ENCODE measurements at places on chromosomes 2 and 18.
A peak's percentile ranks its signal among the peaks of the same experiment; 100 is the strongest.

DNA sequence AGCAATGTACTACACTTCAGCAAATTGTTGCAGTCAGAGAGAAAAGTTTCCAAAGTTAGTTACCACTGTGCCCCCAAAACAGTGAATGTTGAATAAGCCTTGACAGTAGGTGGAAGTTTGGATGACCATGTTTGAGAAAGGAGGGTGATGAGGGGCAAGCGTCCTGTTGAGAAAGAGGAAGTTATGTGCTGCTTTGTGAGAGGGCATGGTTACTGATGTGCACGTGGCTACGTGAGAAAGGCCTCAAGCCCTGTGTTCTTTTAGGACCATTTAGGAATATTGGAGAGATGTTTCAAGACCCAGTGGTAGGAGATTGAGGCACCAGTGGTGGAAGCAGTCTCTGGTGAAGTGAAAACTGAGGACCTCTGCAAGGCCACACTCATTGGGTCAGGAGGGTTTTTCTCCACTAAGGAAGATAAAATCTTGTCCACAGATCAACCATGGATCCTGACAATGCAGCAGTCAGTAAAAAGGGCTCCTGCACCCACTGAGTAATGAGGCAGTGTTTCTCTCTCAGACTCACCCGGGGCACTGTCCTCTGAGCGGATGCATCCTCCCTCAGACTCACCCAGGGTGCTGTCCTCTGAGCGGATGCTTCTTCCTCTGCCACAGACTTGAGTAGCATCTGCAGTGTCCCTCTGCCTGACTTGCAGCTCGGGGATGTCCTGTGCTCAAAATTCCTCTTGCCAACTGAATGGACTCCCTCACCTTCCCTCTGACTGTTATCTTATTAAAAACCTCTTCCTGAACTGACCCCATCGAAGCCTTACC is 34.7 kb upstream of the ACTR3 start:
- no peak for DNase-seq

- no peak for DNase-seq
Observed at GRCh38 chr18:21915546-21915945, 175.0 kb downstream of the MIB1 start.

DNA sequence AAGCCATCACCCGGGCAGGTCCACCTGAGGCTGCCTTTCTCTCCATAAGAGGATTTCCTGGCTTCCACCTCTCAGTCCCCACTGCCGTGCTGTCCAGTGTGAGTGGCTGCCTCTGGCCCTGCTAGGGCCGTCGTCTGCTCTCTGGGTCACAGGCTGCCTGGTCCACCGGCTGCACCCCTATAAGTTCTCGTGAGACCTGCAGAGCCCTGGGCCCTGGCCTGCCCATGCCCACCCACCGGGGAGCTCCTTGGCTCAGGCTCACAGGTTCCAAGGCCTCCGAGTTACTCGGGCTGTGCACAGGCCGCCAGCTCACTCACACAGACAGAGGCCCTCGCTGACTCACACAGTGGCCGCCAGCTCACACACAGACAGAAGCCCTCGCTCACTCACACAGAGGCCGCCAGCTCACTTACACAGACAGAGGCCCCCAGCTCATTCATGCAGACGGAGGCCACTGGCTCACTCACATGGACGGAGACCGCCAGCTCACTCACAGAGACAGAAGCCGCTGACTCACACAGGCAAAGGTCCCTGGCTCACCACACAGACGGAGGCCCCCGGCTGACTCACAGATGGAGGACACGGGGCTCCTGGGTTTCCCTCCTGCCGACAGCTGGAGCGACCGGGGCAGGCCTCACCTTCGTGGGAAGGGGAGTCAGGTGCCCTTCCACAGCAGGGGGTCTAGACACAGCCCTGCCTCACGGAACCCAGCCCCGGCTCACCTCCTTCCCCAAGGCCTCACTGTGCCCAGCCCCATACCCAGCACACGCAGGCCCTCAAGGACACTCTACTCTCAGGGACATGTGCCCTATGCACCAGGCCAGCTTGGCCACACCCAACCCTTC is 334.1 kb upstream of the MYT1L start:
- DNase-seq, result no peak

GRCh38 chr18:24992491-24992890 is 359.5 kb downstream of the ZNF521 start:
- DNase-seq, result no peak

DNA sequence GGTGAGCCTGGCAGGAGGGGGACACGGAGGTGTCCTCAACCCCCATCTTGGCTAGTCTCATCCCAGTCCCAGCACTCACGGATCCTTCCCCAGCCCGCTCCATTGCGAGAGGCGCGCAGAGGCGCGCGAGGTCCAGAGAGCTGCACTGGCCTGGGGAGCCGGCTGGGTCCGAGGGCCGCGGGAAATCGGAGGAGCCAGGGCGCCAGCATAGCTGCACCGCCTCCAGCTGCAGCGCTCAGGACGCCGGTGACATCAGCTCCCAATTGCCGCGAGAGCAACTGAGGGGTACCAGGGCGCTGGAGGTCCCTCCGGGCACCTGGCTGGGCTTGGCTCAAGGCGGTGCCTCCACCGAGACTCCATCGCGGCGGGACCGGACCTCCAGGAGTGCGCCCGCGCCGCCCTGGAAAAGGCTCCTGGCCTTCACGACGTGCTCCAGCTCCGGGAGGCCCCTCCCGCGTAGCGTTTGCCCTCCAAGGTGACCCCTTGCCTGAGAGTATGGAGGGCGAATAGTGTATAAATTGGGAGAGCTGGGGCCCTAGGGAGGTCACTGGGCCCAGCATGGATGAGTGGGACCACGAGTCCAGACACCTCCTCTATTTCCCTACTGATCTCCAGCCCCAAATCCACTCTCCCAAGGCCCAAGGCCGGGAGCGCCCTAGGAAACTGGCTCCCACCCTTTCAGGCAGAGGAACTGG is 5.5 kb downstream of the RTKN start:
- DNase-seq, result no peak

GRCh38 chr2:233140978-233141377 is 80.8 kb downstream of the INPP5D start:
- no peak for DNase-seq

- no peak for DNase-seq
Observed at GRCh38 chr2:190881084-190881597, 520 bp downstream of the GLS start.

DNA sequence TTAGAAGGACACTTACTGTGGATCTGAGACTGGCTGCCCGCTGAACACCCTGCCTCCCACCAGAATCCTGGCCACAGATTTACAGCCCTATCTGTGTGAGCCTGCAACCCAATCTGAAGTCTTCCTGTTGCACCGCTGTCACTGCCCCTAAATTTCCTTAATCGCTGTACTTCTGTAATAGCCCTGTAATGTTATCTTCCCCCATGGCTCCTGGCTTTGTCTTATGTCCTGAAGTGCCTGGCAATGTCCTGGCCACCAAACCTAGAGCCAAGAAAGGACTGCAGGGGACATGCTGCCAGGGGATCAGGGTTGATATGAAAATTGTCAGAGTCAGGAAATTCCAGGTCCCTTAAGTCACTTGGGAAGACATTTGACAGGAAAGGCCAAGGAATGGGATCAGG is 52.7 kb downstream of the FHOD3 start:
- no peak for DNase-seq

- no peak for DNase-seq
Observed at GRCh38 chr2:26450031-26450635, 27.8 kb downstream of the OTOF start.

GRCh38 chr2:44578471-44579093 is 216.8 kb downstream of the CAMKMT start:
- peak; percentile 22 for DNase-seq

DNA sequence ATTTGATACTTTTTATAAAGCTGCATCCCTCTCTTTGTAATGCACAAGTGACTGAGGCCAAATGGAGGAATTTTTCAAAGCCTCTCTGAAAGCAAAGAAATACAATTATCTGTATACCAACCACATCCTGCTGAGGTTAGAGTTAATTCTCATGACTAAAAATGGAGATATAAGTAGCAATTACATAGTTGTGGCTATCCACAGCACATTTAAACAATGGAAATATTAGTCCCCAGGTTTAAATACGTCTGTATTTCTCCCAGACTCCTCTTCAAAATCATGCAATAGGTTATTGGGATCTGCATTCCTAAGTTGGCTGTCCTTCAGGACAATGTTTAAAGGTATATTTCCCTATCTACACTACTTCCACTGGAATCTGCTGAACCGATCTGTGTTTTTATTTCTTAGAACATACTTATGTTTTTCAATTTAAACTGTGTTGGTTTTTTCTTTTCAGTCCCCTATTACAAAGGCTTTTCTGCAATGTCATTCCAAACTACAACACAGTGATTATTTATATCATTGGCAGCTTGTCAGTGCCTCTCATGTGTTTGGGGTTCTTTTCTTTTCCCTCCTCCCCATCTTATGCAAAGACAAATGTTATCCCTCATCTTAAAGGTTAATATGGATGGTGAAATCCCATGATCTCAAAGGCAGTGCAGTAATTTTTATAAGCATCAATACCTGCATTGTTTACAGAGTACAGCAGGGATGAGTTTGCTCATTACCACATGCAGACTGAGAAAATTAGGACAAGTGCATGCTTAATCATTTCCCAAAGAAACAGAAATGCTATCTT is 134.8 kb upstream of the FSHR start:
- DNase-seq, result no peak

- peak; percentile 13 for DNase-seq
Observed at GRCh38 chr2:121211689-121212151, 73.3 kb downstream of the TFCP2L1 start.

DNA sequence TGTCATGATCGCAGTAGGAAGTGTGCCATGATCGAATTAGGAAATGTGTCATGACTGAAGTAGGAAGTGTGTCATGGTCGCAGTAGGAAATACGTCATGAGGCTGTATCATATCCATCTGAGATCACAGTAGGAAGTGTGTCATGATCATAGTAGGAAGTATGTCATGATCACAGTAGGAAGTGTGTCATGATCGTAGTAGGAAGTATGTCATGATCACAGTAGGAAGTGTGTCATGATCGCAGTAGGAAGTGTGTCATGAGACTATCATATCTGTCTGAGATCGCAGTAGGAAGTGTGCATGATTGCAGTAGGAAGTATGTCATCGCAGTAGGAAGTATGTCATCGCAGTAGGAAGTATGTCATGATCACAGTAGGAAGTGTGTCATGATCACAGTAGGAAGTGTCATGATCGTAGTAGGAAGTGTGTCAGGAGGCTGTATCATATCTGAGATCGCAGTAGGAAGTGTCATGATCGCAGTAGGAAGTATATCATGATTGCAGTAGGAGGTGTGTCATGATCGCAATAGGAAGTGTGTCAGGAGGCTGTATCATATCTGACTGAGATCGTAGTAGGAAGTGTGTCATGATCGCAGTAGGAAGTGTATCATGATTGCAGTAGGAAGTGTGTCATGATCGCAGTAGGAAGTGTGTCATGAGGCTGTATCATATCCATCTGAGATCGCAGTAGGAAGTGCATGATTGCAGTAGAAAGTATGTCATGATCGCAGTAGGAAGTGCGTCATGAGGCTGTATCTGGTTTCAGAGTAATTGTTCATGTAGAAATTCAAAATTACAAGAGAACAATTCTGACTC is 56.4 kb upstream of the NFATC1 start:
- no peak for DNase-seq

DNA sequence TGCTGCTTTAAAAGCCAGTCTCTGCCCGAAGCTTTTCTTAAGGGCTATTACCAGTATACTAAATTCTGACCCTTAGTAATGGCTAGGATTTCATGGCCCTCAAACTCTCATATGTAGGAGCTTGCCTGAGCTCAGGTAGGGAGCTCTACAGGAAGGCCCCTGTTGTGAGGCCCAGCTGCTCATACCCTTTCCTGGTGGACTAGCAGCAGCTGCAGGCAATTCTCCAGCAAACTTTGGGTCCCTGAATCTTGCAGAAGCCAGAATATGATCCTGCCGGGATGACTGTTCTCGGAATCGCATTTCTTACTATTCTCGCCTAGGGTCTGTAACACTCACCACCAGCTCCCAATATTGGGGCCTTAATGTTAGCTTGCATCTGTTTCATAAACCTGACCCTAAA is 106.4 kb upstream of the SERTAD2 start:
- DNase-seq, result peak; percentile 6

GRCh38 chr2:47494267-47495130 is 91.5 kb downstream of the MSH2 start:
- DNase-seq, result no peak

GRCh38 chr2:229201521-229201920 is 69.6 kb downstream of the PID1 start:
- DNase-seq, result no peak

GRCh38 chr2:401019-401679 is 113.3 kb upstream of the ALKAL2 start:
- DNase-seq, result peak; percentile 5

GRCh38 chr2:52311862-52312261 is 1279.9 kb upstream of the NRXN1 start:
- DNase-seq, result no peak

- no peak for DNase-seq
Observed at GRCh38 chr2:10775021-10775780, 37.4 kb downstream of the PDIA6 start.

GRCh38 chr18:370751-371608 is 103.1 kb upstream of the THOC1 start:
- DNase-seq, result no peak

DNA sequence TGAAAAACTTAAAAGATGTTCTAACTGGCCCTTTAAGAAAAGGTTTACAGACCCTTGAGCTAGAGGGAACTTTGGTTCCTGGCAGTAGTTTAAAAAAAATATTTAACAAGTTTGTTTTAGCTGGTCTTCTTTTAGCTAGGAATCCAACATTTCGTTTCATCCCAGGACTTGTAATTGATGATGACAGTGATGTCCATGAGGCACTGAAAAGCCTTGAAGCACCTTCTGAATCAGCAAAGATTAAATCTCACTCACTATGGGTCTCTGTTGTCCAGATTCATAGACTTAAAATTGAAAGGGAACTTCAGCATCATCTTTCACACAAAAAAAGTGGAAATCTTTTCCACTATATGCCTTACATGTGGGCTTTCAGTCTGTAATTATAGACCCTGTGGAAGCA is 102.9 kb upstream of the ETAA1 start:
- no peak for DNase-seq

- no peak for DNase-seq
Observed at GRCh38 chr2:210517264-210517663, 39.1 kb upstream of the CPS1 start.

All from NCI-H69 (cell line).